ENCODE measurements at places on chromosomes 3 and 15.

GRCh38 chr3:81716870-81717509 lies 44.5 kb downstream of the GBE1 start:
- DNase-seq, result no peak

DNA sequence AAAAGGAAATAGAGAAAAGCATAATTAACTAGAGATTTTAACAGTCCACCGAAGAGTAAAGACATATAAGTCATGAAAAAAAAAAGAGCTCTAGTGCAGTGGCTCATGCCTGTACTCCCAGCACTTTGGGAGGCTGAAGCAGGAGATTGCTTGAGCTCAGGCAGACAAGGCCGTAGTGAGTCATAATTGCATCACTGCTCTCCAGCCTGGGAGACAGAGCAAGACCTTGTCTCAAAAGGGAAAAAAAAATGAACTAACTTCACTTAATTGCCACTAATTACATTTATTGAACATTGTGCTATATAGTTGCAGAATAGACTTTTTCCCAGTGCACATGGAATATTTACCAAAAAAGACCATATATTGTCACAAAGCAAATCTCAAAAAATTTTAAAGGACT lies 221.8 kb downstream of the CBLB start:
- DNase-seq, result no peak

DNA sequence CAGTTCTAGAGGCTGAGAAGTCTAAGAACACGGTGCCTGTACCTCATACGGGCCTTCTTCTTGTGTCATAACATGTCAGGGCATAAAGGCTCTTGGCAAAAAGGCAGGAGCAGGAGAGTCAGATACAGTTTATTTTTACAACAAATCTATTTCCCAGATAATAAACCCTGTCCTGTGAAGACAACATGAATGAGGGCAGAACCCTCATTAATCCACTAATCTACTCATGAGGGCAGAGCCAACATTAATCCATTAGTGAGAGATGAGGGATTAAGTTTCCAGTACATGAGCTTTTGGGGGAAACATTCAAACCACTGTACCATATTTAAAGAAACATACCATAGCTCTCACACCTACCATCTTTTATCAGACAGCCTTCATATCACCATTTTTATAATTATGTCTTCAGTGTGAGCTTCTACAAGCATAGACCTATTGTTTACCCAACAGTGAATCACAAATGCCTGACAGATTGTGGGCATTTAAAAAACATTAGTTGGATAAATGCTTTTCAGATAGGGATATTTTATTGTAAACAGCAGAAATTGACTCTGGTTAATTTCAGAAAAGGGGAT lies 645.8 kb downstream of the GRM7 start:
- DNase-seq, result no peak

DNA sequence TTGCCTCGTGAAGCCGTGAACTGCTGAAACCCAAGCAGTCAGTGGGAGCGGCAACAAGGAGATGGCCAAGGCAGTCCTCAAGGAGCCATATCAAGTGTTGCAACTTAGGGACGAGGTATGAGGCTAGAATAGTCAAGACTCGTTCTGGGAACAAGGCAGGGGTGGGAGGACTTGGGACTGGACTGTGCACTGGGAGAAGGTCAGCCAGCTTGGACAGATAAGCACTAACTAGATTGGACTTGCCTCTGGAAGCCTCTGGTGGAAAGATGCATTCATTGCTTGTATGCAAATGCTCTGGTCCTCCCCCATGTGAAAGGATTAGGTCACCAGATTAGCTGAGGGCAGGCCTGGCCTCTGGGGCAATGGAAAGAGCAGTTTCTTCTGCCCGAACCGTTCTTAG lies 123.3 kb upstream of the CTNNB1 start:
- peak; percentile 42 for DNase-seq

GRCh38 chr3:127185268-127185667 lies 7.7 kb upstream of the PRR23E start:
- DNase-seq, result no peak

DNA sequence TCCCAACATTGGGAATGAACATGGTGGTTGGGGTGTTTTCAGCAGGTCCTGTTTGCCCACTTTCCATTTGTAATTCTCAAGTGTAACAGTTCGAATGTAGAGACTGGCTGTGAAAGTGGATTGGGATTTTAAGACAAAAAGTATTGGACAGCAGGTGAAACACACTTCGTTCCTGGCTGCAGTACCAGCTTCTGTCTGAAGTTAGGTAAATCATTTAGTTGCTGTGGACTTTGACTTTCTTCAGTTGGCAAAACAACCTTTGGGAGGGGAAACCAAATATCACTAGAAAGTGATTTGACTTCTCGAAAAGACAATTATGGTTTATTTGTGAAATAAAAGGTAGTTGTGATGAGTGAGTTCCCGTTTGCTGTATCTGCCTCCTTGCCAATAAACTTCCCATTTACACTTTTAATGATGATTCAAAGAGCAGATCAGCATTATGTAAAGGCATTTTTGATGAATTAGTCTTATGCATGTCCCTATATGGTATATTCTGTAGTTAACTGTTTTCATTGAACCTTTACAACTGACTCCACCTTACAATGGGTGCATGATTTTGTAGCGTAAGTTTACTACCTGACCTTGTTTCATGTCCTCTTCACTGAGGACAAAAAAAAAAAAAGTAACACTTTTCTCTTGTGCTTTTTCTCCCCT lies 34.0 kb downstream of the FNDC3B start:
- no peak for DNase-seq

DNA sequence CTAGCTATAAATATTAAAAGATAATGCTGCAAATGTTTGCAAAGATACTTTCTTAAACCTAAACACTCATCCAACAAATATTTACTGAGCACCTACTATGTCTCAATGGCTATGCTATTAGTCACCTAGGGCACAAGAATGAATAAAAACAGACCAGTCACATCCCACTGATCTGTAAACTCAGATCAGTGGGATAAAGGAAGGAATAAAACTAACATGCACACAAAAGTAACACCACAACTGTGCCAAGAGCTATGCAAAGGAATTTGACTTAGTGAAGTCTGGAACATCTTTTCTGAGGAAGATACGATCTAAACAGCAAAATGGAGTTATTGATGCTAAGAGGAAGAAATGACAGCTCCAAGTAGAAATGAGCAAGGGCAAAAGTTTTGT lies 56.6 kb downstream of the CBLB start:
- no peak for DNase-seq

- DNase-seq, result no peak
Measured at GRCh38 chr3:168647582-168647981, 551.9 kb upstream of the GOLIM4 start.
